ENCODE measurements at places on chromosomes 7 and 10.

DNA sequence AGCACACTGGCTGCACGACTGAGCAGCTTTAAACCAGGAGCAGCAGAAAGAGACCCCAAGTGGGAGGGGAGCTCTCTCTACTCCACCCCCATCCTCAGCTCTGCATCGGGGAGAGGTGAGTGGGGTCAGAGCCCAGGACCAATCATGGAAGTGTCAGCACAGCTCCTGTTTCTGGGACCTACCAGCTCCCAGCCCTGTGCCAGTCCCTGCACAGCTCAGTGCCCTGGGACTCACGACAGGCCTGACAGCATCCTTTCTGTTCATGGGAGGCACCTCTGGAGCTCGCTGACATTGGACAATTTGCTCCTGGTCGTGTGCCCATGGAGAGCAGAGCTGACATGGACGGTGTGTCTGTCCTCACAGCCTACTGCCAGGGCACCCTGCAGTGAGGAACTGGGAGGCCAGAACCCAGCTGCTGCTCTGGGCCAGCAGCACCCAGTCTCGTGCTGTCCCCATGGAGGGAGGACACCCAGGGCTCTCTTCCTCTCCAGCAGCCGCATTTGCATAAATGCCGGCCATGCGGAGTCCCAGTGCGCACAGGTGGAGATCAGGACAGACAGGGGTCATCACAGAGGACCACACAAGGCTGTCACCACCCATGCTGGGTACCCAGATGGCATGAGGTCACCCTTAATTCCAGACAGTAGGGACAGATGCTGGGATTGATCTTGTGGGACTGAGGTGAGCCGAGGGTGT, 45.9 kb upstream of the MSMB start:
- DNase-seq = no peak

DNA sequence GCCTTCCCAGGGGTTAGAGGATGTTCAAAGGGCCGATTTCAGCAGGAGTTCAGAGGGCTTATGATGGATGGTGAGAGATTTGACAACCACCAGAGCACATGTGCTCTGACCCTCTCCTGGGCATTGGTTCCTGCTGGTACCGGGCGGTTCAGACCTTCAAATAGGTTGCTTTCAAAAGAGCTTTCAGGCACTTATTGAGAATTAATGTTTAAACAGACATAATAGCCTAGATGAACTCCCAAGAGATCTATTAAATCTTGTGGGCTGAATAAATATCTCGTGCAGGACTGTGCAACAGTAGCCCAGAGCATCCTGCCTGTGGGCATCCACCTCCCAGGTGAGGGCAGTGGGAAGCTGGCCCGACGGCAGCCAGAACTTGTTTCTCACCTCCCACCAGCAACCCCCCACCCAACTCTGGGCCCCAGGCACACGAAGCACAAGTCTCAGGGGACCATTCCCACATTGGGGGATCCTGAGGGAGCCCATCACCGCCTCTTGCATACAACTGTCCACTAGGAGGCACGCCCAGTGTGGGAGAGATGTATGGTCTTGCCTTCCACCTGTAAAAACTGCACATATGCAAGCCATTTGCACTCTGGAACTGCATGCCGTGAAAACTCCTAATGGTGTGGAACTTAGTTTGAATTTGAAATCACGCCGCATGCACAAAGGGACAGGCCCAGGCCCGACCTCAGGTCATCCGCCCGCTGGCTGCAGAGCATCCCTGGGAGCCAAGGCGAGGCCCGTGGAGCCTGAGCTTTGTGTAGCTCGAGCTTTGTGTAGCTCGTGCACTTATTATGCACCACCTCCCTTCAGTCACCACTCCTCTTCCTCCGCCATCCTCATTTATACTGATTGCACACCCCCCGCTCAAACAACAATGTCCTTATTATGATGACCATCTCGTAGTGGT, 147.8 kb downstream of the ADCY1 start:
- DNase-seq = no peak

DNA sequence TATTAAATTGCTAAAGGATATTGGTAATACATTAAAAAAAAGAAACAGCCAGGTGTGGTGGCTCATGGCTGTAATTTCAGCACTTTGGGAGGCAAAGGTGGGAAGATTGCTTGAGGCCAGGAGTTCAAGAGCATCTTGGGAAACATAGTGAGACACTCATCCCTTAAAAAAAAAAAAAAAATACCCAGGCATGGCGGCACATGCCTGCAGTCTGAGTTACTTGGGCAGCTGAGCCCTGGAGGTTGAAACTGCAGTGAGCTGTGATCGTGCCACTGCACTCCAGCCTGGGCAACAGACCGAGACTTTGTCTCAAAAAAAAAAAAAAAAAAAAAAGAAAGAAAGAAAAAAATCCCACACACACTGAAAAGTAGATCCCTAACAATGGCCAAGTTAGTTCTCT, 59.7 kb downstream of the MACC1 start:
- no peak for DNase-seq

GRCh38 chr10:88385601-88386203, 197.4 kb downstream of the RNLS start:
- no peak for DNase-seq

DNA sequence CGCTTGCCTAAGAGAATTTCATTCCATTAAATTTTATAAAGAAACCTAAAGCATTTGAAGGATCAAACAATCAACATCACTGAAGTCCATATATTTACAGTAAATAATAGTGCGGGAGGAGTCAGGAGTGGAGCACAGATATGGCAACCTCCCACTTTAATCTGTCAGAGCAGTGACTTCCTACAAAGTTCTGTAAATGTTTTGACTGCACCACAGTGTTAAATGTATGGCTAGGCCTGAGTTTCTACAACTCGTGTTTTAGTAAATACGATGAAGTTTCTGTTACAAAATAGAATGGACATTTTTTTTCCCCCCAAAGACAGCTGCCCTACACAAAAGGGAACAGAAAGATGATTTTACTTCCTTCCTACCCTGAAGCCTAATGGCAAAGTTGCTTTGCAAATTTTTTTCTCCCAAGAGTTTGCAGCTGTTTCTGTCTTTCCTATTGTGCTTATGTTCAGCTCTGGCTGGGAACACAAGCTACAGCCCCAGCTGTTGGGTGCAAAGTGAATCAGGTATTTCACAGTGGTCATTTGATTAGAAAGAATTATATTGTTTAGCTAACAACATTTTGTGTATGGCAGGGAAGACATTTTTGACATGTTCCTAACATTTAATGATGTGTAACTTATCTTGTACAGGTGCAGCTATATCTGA, 62.1 kb downstream of the MET start:
- no peak for DNase-seq

GRCh38 chr10:122859527-122859926, 13.9 kb upstream of the CUZD1 start:
- DNase-seq = no peak

DNA sequence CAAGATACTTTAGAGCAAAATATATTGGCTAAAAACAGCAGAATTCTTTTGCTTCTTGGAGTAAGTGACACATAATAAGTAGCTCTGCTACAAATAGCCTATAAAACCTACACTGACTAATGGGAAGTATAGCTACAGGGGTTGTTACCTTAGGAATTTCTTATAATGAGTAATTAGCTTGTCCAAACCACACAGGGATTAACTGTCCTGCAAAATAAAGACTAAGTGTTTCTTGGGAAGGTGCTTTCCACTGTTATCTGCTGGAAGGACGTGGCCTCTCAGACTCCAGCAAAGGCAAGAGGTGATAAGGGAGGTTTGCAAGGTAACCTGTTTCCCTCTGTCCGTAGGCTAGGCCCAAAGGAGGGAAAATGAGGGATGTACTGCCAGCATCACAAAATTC, 302.4 kb downstream of the DOCK4 start:
- no peak for DNase-seq

GRCh38 chr10:36026081-36026480, 384.0 kb upstream of the FZD8 start:
- no peak for DNase-seq

DNA sequence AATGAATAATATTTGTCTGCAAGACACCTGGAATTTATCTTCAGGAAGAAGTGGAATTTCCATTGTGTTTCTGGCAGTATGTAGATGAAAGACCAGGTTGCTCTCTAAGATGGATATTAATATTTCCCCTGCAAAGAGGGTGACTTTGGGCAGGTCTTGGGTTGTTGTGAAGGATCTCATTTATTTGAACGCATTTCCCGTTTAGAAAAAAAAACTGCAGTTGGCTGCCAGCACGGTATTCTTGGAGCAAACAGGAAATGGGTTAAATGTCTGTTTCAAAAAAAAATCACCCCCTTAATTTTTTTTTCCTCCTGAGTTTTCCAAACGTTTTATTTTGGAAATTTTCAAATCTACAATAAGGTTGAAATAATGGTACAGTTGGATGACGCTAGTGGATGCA, 11.5 kb downstream of the EIF4H start:
- DNase-seq = no peak

DNA sequence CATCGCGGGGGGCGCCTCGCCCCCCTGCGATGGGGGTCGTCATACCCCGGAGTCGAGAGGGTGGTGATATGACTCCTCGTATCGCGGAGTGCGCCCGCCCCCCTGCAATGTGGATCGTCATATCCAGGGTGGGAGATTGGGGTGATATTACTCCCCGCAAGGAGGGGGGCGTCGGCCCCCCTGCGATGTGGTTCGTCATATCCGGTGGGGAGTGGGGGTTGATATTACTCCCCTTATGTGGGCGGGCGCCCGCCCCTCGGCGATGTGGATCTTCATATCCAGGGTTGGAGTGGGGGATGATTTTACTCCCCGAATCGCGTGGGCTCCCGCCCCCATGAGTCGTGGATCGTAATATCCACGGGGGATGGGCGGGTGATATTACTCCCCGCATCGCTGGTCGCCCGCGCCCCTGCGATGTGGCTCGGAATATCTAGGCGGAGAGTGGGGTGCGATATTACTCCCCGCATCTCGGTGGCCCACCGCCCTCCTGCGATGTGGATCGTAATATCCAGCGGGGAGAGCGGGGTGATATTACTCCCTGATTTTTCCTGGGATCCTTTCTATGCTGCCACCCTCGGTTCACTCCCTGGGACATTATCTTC, 36.9 kb downstream of the MEIG1 start:
- no peak for DNase-seq

DNA sequence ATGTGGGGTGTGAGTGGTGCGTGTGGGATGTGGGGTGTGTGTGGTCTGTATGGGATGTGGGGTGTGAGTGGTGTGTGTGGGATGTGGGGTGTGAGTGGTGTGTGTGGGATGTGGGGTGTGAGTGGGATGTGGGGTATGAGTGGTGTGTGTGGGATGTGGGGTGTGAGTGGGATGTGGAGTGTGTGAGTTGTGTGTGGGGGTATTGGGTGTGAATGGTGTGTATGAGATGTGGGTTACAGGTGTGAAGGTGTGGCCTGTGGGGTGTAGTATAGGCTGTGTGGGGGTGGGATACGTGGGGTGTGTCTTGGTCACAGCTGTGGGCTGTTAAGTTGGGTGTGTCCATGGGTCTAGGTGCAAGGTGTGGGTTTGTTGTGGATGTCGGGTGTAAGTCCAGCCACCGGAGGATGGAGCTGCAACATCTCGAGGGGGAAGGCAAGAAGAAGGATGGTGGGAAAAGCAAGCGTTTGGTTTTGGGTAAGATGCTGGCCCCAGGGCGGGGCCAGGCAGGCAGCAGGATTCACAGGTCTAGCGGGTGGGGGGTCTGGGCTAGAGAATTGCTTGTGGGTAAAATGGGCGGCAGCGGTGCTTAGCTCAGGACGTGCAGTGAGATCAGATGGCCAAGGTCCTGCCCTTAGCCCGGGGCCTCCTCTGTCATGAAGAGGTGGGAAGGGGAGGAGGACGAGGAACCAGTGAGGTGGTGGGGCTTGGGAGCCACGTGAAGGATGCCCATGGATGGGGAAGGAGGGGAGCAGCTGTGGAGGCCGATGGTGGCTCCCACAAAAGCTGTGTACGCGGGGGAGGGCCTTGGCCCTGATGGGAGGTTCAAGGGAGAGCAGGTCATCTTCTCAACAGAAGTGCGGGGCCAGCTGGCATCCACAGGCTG, 60.1 kb downstream of the CFAP46 start:
- no peak for DNase-seq

DNA sequence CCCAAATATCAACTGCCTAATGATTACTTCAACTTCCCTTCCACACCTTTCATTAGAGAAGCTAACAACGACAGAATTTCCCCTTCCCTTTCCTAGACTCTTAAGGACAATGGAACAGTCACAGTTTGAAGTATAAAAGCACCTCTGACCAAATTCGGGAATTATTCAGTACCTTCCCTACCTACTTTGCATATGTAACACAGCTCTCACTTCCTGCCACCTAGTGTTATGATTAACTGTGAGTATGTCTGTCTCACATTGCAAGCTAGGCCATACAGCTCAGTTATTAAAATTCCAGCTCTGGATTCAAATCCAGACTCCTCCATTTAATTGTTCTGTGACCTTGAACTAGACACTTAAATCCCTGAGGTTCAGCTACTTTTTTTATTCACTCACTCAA, 44.8 kb upstream of the HPSE2 start:
- DNase-seq = no peak

DNA sequence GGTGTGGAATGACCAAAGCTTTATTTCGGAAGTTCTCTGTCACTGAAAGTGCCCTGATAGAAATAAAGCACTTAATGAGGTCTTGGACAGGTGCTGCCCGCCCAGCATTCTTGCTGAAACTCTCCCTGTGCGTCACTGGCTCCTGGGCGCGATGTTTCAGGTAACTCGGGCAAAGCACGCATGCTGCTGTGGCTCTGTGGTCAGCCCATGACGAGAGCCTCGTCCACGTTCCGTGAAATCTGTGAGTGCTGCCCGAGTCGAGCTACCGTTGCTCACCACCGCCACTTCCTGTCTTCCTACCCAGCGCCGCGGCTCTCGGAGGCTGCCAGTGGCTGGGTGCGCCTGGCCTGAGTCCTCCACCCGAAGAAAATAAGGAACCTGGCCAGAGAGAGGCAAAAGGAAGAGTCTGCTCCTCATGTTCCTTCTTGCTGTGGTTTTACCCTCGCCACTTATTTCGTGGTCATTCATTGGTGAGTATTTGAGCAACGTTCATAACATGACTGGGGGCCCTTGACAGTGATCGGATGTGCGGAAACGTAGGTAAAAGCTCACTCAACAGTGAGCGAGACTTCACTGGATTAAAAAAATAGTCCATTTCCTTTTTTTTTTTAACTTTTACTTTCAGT, 95.5 kb downstream of the MAP3K8 start:
- DNase-seq = no peak

GRCh38 chr10:82661701-82662100, 786.7 kb downstream of the NRG3 start:
- no peak for DNase-seq

GRCh38 chr10:61503051-61503450, 49.9 kb upstream of the TMEM26 start:
- no peak for DNase-seq
